ENCODE measurements at places on chromosomes 12 and 14.

DNA sequence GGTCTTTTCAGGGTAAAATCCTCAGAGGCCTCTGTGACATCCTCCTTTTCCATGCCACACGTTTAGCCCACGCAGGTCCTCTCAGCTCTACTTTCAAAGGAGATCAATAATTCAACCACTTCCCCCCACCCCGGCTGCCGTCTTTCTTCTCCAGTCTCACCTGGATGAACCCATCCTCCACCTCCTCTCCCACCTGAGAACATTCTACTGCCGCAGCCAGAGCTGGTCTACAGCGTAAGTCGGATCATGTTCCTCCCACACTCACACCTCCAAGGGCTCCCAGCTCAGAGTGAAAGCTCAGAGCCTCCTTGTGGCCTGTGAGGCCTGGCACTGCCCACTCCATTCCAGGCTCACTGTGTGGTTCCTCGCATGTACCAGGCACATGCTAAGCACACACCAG is 246.6 kb downstream of the CHST11 start:
- no peak for DNase-seq

GRCh38 chr14:68935761-68936214 is 43.3 kb downstream of the ACTN1 start:
- DNase-seq: no peak

- DNase-seq: no peak
Measured at GRCh38 chr12:128903236-128903635, 50.0 kb downstream of the GLT1D1 start.

GRCh38 chr14:71497645-71498086 is 434.6 kb upstream of the RGS6 start:
- no peak for DNase-seq

DNA sequence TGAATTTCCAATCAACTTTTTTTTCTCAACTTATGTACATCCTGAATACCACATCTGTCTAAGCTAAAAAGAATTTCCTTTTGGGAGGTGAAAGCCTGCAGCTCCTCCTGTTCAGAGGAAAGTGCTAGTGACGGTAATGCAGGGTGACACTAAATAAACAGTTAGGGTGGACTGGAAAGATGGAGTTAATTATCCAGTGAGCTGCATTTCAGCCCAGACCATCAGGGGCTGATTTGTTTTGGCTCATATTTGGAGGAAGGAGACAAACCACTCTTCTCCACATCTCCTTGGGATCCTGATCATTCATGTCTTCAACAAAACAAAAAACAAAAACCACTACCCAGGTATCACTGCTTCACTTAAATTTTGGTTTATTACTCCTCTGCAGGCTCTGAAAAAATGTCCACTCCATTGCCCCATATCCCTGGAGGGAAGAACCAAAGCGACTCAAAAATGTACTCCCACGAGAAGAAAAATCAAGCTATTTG is 5.1 kb upstream of the SIX1 start:
- no peak for DNase-seq

DNA sequence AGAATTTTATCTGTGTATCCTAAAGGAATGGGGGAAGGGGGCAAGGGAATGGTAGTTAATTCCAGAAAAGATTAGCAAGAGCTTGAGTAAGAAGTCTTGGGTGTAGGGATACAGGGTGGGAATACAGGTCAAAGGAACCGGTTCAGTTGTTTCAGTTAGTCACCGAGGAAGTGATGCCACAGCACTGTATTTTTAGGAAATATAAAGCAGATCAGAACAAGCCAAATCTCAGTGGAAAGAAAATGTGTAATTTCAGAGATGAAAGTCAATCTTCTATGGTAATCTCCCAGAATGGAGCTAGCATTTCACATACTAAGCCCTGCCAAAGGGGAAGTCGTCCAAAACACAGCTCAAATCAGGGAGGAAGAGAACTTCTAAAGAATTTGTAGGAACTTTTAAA is 4.7 kb upstream of the TUBA1C start:
- DNase-seq: no peak

- DNase-seq: no peak
Measured at GRCh38 chr12:77324416-77324762, 259.0 kb upstream of the E2F7 start.
